ENCODE measurements at places on chromosomes 11 and 22.

DNA sequence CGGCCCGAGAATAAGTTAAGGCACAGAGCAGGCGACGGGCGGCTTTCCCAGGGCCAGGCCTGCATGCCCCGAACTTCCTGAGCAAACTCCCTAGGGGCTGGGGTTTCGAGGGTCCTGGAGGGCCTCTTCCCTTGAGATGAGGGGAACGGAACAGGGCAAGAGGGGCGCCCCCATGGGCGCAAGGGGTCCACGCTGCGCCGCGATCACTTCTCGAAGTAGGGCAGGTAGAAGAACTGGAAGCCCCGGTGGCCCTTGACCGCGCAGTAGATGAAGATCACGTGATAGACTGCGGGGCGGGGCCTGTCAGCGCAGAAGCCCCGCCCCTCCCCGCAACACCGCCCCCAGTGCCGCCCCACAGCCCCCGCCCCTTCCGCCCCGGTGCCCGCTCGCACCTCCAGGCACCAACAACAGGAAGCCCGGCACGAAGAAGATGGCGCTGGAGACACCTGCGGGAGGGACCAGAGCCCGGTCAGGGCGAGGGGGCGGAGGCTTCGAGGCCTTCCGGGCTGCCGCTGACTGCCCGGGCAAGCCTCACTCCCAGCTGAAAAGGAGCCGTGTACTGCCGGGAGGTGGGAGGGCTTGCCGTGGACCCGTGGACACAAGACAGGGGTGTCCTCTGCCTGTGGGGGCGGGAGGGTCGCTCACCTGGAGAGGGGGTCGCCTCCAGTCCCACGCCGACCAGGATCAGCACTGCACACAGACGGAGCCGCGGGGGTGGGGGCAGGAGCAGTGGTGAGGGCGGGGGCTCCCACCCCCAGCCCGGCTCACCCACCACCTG is 4.5 kb downstream of the TMEM134 start:
- DNase-seq: peak; percentile 85

DNA sequence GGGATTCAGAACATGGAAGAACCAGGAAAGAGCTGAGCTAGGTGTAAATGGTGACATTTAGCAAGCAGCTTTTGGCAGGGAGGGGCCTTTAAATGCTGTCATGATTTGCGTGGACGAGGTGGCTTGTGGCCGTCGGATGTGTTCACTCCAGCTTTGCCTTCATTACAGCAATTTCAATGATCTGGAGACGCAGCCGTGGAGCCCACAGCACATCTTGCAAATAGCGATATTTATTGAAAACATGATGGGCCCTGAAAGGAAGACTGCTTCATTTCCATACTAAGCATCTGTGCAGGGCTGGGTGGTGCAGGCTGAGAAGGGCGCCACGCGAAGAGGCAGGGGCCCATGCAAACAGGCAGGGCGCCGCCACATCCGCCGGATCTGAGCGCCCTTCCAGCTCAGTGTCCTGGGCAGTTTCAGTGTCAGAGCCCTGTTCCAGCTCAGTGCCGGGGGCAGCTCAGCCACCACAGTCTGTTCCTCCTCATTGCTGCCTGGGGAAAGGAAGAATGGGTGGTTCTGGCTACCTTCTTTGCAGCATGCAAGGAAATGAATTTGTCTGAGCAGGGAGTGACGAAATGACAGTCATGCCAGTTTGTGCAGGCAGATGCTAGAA is 111.1 kb upstream of the TTC12 start:
- no peak for DNase-seq

DNA sequence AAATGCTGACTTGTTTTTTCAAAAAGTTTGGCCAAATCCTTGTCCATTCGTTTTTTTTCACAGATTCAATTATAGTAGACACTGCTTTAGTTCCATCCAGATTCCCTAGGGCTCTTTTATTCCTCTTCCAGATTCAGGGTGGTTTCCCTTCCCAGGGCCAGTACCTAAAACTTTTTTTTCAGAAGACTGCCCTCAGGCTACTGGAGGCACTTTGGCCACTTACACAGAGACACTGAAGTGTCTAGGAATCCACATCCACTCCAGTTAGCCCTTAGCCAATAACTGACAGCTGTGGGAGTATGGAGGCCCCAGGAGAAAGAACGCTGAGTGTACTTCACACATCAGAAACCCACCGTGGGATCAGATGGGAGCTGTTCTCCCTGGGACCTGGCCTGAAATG is 77.3 kb downstream of the CCDC34 start:
- DNase-seq: no peak

GRCh38 chr11:116166573-116167465 is 606.0 kb downstream of the BUD13 start:
- no peak for DNase-seq

DNA sequence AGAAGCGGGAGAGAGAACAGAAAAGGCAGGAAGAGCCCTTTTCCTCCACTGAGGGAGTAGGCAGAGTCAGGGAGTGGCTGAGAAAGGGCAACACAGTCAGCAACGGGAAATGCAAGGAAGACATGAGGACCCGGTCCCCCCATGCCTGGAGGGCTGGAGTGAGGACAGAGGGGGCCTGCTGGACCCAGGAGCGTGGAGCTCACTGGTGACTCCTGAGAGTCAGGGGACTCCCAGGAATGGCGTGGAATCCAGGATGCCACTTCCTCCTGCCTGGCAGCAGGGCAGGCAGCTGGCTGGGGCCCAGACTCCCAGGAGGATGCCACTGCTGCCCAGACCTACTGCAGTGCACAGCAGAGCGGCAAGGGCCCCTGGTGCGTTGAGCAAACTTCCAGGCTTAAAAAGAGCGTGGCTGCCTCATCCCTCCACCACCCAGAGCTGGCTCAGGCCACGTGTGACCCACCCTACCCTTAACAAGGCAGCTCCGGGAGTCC is 11.3 kb downstream of the C11orf21 start:
- no peak for DNase-seq

Data from activated CD4-positive, CD25-positive, alpha-beta regulatory T cell treated with anti-CD3 and anti-CD28 coated beads, Interleukin-2, amount 50 U/mL, for 16 hours (primary cell).